Activated CD4-positive, alpha-beta T cell treated with anti-CD3 and anti-CD28 coated beads for 4 hours (primary cell): ENCODE measurements at places on chromosomes 3 and 15.
A peak's percentile ranks its signal among the peaks of the same experiment; 100 is the strongest.

- DNase-seq = no peak
Measured at GRCh38 chr15:74229686-74230085, 6.4 kb upstream of the CCDC33 start.

GRCh38 chr3:117483839-117484238, 774.3 kb downstream of the TUSC7 start:
- DNase-seq = no peak

DNA sequence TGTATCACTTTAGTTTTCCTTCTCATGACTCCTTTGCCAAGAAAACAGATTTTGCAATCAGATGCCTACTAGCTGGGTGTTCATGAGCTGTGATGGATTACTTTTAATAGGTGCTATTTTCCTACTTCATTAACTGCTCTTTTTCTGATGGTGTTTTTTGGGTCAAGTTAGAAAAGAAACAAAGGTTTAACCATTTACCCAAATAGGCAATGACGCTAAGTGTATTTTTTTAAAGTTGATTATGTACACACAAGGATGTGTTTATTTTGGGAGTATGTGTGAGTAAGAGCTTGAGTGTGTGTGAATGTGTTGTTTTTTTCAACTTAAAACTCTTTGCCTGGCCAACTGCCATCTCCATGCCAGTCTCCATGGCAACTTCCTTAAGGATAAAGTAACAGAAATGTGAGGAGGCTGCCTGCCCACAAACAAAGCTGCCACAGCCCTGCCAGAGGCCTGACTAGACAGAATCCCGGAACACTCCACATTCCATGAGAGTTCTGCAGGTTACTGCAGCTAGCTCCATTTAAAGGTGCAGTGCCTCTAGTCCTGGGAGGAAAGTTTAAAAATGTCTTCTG, 215.6 kb upstream of the RBMS3 start:
- DNase-seq = no peak

GRCh38 chr3:132626955-132627354, 29.9 kb downstream of the ACKR4 start:
- DNase-seq = no peak

DNA sequence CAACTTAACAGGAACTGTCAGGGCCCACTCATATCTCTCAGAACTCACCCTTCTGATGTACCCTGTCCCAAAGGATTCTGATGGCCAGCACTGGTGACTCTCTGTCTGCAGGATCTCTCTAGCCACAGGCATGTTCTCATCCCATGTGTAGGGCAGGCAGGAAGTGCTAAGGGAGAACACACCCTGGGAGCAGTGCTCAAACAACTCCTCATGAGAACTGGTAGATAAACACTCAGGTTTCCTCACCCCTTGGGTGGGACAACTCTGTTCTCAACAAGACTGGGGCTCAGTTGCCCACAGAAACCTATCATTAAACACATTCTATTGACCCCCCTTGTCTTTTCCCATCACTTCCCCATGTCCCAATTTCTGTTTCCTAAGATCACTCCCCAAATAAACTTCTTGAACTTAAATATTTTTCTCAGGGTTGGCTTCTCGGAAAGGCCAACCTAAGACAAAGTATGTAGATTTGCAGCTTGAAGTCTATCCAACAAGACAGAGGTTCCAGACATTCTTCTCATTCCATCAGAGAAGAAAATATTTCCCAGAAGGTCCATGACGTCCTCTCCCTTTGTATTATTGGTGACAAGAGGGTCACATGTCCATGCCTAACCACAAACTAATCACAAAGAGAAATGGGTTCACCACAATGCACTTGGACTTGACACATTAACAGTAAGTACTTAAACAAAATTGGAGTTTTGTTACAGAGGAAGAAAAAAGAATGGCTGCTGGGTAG, 276.6 kb upstream of the GADL1 start:
- DNase-seq = no peak

DNA sequence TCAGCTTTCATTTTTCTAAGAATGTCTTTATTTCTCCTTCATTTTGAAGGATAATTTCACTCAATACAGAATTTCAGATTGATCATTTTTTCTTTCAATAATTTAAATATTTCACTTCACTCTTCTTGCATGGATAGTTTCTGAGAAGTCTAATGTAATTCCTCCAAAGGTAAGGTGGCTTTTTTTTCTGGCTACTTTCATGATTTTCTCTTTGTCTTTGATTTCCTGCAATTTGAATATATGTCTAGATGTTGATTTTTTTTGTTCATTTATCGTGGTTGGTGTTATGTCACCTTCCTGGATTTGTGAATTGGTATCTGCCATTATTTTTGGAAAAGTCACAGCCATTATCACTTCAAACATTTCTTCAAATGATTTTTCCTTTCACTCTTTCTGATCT, 14.6 kb upstream of the MCF2L2 start:
- DNase-seq = no peak

DNA sequence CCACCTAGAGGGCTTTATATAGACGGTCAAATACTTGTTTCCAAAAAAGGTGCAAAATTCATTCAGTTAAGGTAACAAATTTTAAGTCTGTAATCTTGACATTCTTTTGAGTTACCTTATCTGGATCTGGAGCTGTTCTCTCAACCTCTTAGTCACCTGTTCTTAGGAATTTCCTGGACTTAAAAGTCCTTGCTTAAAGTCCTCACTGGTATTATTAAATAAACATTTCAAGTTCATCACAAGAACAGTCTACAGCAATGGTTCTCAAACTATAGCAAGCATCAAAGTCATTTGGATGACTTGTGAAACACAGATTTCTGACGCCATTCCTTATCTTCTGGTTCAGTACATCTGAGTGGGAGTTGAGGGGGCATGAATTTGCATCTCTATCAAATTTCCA, 122.9 kb upstream of the GOLIM4 start:
- no peak for DNase-seq

DNA sequence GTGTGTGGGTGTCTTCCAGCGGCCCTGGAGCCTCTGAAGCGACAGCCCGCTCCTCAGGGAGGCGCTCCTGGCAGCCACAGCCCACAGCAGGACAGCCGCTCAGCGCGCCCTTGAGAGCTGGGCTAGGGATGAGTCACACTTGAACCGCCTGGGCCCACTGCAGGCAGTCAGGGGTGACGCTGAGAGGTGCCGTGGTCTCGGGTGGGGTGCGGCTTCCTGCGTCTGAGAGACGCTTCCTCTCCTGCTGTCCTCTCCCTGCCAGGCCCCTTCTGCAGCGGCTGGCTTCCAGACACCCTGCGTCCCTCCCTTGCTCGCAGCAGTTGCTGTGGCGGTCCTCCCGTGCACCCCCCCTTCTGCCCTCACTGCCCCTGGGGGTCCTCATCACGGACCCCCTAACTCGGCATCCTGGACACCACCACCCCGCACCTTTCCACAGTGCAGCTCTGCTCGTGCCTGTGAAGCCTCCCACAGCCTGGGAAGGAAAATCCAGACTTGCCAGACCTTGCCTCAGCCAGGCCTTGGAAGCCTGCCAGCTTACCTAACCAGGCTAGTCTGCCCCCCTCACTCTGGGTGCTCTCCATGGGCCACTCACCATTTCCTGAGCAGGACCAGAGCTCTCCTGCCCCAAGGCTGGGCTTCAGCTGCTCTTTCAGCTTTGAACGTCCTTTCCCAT, 1.1 kb upstream of the SPTBN5 start:
- peak; percentile 80 for DNase-seq

GRCh38 chr15:86611417-86612040, 531.9 kb downstream of the AGBL1 start:
- peak; percentile 7 for DNase-seq

GRCh38 chr3:15160662-15161061, 45.4 kb upstream of the CAPN7 start:
- DNase-seq = no peak

- DNase-seq = no peak
Measured at GRCh38 chr3:74661672-74662071, 47.2 kb upstream of the CNTN3 start.

DNA sequence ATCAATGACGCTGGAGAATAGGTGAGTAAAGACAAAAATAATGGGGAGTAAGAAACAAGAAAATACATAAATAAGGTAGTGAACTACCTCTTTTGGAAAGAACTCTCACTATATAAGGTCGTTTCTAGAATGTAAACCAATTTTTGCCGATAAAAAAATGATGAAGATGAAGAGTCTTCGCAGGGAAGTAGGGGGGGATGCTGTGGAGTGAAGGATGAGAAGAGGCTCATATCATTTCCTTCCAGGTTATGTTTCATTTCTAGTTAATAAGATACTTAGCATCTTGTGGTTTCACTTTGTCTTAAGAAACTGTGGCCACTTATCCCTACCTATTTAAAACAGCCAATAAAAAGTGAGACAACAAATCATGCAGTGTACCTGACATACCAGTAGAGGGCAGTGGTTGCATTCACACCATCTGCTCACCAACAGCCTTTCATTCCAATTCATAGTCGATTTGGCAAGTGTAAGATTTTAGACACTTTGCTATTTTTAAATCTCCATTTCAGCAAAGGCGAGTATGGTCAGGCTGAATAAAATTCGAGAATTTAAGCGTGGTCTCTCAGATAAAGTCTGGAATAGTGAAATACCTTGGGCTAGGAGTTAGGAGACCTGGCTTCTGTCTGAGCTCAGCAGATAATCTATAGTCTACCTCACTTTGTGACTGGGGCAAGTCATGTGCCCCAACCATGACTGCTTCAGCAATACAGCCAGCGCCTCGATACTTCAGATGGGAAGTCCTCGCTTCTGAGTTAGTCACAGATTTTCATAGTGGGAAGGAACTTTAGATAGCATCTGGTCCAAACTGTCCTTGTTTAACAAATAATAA, 28.9 kb upstream of the ICE2 start:
- peak; percentile 53 for DNase-seq

DNA sequence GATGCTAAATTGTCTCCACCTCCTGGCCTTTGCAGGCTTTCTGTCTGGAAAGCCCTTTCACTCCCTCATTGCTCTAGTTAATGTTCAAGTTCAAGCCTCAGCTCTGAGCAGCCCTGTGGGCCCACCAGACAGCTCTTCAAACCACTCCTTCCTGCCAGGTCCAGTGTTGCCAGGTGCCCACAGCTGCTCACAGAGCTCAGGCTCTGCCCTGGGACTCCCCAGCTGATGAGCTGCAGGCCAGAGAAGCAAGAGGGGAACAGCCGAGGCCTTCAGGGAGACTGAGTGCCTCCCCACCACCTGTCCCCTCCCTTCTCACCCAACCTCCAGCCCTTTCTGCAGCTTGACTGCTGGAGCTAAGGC, 1.3 kb upstream of the ZBTB47 start:
- DNase-seq = no peak

DNA sequence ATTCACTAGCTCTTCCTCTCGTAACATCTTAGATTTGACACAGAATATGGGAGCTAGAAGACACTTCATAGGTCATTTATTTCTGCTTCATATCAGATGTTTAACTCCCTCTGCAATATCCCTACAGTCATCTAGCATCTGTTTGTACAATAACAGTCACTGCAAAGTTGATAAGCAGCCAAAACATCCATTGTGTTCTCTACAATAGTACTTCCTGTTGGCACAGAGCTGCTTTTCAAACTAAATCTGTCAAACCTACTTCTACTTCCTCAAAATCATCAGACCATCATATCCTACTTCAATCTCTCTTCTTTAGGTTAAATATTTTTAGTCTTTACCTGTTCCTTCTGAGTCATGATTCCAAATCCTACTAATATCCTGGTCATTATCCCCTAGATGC, 233.2 kb downstream of the FGF12 start:
- DNase-seq = no peak

GRCh38 chr15:81106560-81106959, 27.5 kb upstream of the CFAP161 start:
- peak; percentile 9 for DNase-seq

DNA sequence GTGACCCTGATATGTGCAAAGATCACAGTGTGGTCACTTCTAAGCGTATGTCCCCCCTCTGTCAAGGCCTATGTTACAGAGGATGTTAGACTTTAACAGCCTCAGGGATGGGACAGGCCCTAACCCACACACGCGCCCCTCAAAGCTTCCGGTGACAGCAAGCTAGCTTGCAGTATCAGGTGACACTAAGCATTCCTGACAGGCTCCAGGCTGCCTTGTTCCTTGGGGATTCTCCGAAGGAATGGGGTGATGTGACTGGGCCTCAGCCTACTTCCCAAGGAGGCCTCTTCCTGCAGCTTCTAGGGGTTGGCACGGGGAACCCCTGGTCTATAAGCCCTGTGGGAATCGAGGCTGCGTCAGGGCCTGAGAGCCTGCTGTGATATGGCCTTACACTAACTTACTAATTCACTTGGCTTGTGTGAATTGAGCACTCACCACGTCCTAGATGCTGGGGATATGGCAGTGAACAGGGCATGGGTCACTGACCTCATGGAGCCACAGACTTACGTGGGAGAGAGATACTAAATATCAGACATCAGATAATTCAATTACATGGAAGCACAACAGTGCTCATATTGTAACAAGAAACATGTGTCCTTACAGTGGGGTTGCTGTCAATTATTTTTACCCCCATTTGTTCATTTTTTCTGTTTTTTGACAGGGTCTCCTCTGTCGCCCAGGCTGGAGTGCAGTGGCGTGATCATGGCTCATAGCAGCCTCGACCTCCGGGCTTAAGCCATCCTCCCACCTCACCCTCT, 11.4 kb upstream of the SPTBN5 start:
- no peak for DNase-seq

DNA sequence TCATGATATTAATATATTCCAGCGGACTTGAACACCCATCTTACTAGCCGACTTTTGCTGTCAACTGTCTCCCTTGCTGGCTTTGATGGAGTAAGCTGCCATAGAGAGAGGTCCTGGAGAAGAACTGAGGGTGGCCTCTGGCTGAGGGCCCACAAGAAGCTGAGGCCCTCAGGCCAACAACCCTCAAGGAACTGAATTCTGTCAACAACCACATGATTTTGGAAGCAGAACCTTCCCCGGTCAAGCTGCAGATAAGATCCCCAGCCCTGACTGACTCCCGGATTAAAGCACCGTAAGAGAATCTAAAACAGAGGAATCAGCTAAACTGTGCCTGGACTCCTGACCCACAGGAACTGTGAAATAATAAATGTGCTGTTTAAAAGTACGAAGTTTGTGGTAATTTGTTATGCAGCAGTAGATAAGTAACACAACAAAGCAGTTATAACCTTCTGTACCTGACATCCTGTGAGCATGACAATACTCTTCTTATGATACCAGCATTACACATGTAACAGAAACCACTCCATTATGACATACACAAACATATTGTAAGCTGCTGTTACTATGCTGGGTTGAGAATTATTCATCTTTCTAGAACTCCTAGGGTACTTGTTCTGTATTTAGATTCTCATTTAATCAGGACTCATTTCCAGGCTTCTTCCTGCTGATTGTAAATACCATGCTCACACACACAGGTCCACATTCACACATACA, 66.2 kb downstream of the HES1 start:
- DNase-seq = no peak

DNA sequence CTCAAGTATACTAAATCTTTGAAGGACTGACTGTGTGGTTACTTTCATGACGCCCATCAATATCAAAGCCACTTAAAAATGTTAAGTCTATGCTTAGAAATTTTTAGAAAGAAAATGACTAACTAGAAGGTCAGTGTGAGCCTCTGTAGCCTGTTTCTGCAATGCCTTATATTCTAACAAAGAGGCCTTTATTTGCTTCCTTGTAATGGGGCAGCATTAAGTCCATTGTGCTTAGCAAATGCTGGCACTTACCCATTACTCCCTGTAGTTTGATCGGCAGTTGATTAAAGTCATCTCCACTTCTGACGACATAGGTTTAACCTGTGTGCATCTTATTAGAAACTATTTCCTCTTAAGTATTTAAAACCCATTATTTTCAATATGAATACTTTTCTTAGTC, 91.6 kb upstream of the FAM98B start:
- DNase-seq = no peak
